GM23338 (cell line): ENCODE measurements at places on chromosomes 6 and 20. TPM values are rescaled to one million over a fixed set of nuclear protein-coding genes. Genes with fewer than 3 reads are reported as not detected.

MARCKS gene
- 85.9 and 87.6 TPM in 2 replicates for total RNA-seq

ARMH2 gene
- not detected in 2 replicates for total RNA-seq

CCDC167 gene
- total RNA-seq, result 17.6 and 18.0 TPM in 2 replicates

PNPLA1 gene
- total RNA-seq, result not detected in 2 replicates

SLC25A27 gene
- 11.8 and 16.2 TPM in 2 replicates for total RNA-seq
